Lung (tissue), 17 donors: ENCODE measurements at places on chromosomes 5 and 9. TPM values are rescaled to one million over a fixed set of nuclear protein-coding genes. Genes with fewer than 3 reads are reported as not detected.

PCDHB7 gene
- 2.8 TPM for total RNA-seq

SLC34A3 gene
- not detected for total RNA-seq

POU5F2 gene
- total RNA-seq = 8.6 TPM

SOX30 gene
- 0.43 TPM for total RNA-seq

RLN2 gene
- total RNA-seq = 0.49 TPM

PCDHB16 gene
- 3.6 TPM for total RNA-seq

LCP2 gene
- 39.1 TPM for total RNA-seq

DNA sequence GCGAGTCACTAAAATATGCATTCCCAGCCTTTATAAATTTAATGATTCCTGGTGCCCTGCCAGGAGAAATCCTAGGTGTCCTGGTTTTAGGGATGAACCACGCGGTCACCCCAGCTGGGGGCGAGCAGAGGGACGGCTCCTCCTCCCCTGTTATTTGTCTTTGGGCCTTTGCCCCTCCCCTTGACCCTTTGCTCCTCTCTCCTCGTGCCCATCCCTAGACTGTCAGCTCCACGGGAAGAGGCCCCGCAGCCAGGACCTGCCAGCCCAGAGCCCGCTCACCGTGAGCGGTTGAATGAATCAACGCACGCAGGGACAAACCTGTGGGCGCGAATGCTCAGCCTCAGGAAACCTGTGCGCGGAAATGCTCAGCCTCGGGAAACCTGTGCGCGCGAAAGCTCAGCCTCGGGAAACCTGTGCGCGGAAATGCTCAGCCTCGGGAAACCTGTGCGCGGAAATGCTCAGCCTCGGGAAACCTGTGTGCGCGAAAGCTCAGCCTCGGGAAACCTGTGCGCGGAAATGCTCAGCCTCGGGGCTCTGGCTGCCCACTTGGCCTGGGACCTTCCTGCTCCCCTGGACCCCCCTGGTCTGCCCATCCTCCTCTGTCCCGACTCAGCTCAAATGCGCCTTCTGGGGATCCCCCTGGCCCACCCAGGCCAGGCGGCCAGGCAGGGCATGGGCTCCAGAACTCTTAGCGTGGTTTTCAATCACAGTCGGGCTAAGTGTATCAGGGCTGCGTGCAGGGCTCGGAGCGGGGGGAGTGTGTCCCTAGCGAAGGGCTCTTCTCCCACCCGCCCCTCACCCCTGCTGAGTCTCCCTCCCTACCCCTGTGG lies 140.5 kb upstream of the COL5A1 start:
- no peak for DNase-seq
- no peak overlapping the region for H3K27ac ChIP-seq
- no peak overlapping the region for H3K4me3 ChIP-seq
- no peaks in the 10 kb centered on the region for H3K36me3 ChIP-seq
- H3K27me3 ChIP-seq = peaks cover 17% of the 10 kb centered on the region

GRCh38 chr5:91957666-91958065 lies 574.5 kb upstream of the ARRDC3 start:
- no peaks in the 10 kb centered on the region for H3K4me1 ChIP-seq
- no peak overlapping the region for H3K4me3 ChIP-seq
- DNase-seq = peak; percentile 22

DNA sequence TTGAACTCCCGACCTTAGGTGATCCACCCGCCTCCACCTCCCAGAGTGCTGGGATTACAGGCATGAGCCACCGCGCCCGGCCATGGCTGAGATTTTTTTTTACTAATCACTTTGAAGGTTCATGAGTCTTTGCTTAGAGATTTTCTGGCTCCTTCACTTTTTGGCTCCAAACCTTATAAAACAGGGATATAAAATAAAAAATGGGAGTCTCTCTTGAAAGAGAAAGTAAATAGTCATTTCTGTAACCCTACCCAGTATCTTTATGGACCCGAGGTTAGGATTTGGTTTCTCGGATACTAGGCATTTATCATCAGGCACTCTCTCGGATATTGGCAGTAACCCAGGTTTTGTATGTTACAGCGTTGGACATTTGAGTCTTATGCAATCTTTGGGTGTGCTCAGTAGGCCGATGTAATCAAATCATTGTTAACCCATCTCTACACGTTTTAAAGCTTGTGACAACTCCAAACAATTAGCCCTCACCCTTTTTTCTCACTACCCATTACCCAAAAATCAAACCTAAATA lies 25.3 kb downstream of the STXBP1 start:
- no peaks in the 10 kb centered on the region for H3K27me3 ChIP-seq
- no peaks in the 10 kb centered on the region for H3K36me3 ChIP-seq
- no peak overlapping the region for H3K4me3 ChIP-seq
- peaks cover 13% of the 10 kb centered on the region for H3K4me1 ChIP-seq

DNA sequence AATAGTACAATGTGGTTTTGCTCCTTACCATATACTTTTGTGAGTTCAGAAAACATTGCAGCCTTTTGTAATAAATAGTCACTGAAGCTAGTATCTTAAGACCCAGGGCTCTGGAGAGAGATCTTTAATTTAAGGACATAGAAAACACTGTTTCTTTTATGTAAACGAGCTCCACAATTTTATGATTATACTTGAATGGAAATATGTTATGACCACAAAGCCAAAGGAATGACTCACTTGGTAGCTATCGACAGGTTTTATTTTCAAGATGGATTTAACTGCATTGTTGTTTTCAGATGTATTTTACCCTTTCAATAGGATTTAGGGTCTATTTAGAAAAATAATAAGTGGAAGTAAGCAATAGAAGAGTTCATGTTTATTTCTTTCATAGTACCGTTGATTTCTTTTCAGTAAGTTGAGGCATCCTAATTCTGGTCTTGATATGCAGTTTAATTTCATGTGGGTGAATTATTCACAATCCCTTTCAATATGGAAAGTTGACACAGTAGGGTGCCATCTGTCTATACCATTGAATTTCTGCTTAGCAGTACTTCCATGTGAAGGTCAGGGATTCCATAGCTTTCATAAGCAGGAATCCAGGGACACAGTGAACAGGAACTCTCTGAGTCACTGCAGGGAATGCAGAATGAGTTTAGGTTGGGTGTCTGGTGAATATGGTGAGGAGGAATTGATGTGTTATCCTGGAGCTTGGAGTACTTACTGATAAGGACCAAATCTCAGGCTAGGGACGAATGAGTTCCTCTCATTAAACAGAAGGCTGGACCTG lies 157.6 kb downstream of the CD180 start:
- H3K36me3 ChIP-seq = peaks cover 4% of the 10 kb centered on the region
- H3K4me3 ChIP-seq = no peak overlapping the region
- DNase-seq = no peak
- H3K4me1 ChIP-seq = peaks cover 29% of the 10 kb centered on the region
- no peak overlapping the region for H3K27ac ChIP-seq

DNA sequence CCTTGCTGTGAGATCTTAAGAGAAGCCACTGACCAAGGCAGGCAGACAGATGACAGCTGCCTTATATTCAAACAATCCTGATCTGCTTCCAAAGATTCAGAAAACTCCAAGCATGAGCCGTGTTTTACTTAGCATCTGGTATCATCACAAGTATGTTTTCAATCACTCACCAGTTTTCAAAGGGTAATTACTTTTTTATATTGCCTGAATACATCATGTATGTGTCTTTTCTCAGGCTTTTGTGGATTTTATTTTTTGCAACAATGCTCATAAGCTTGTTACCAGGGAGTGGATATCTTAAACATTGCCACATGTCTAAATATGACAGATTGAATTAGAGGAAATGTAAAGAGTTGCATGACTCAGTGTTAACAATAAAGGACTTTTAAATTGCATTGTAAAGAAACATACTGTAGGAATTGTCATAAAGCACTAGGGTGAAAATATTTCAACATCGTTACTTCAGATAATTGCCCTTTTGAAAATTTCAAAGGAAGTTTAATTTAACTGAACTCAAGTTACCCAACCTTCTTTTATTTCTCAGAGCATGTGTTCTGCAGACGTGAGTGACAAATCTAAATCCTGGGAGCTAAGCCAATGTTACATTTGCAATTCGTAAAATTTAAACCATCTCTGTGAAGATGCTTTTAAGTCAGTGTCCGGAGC lies 326.1 kb downstream of the PLK2 start:
- H3K4me1 ChIP-seq = peaks cover 6% of the 10 kb centered on the region
- H3K27ac ChIP-seq = no peak overlapping the region
- no peak overlapping the region for H3K4me3 ChIP-seq
- no peaks in the 10 kb centered on the region for H3K27me3 ChIP-seq
- peak; percentile 95 for DNase-seq

- H3K4me3 ChIP-seq = no peak overlapping the region
- peaks cover 10% of the 10 kb centered on the region for H3K4me1 ChIP-seq
- DNase-seq = no peak
- no peak overlapping the region for H3K27ac ChIP-seq
- H3K27me3 ChIP-seq = no peaks in the 10 kb centered on the region
- H3K36me3 ChIP-seq = no peaks in the 10 kb centered on the region
Measured at GRCh38 chr5:169062690-169063089, 238.2 kb downstream of the SLIT3 start.

GRCh38 chr5:80249901-80250300 lies 5.9 kb downstream of the SERINC5 start:
- H3K4me3 ChIP-seq = no peak overlapping the region
- peaks cover 20% of the 10 kb centered on the region for H3K4me1 ChIP-seq
- H3K27me3 ChIP-seq = no peaks in the 10 kb centered on the region
- DNase-seq = peak; percentile 53
- no peak overlapping the region for H3K27ac ChIP-seq

GRCh38 chr5:35365758-35366157 lies 135.5 kb upstream of the PRLR start:
- H3K4me3 ChIP-seq = no peak overlapping the region
- H3K27me3 ChIP-seq = no peaks in the 10 kb centered on the region
- H3K27ac ChIP-seq = no peak overlapping the region
- no peak for DNase-seq

- no peaks in the 10 kb centered on the region for H3K36me3 ChIP-seq
- H3K4me3 ChIP-seq = no peak overlapping the region
- H3K4me1 ChIP-seq = peaks cover 17% of the 10 kb centered on the region
- DNase-seq = no peak
- H3K27ac ChIP-seq = no peak overlapping the region
Measured at GRCh38 chr5:72821776-72822175, 5.3 kb downstream of the TNPO1 start.

- H3K36me3 ChIP-seq = no peaks in the 10 kb centered on the region
- H3K27ac ChIP-seq = no peak overlapping the region
- no peaks in the 10 kb centered on the region for H3K4me1 ChIP-seq
Measured at GRCh38 chr5:45440466-45440865, 255.7 kb downstream of the HCN1 start.

DNA sequence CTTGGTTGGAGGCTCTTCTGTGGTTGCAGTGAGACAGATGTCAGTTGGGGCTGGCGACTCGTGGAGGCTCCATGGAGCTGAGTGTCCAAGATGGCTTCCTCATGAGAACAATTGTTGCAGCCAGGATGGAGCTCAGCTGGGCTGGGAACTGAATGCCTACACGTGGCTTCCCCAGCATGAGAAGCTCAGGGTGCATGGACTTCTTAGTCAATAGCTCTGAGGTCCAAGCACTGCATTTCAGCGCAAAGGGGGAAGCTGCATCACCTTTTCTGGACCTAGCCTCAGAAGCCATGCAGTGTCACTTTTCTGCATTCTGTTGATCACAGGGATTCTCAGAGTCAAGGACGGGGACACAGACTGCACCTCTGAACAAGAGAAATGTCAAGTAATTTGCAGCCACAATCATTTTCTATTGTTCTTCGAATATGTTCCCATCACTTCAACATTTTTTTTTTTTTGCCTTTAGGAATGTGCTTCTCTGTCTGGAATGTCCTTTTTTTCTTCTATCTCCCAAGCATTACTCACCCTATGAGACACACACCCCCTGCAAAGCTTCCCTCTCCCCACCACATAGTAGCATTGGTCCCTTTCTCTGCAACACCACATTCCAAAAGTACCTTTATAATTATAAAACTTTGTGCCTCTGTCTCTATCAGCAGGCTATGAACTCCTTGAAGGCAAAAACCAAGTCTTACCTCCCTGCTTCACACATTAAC lies 57.5 kb upstream of the STK32A start:
- no peak overlapping the region for H3K27ac ChIP-seq
- DNase-seq = no peak
- no peaks in the 10 kb centered on the region for H3K36me3 ChIP-seq
- no peak overlapping the region for H3K4me3 ChIP-seq

GRCh38 chr5:139391570-139392323 lies 2.0 kb upstream of the MZB1 start:
- no peaks in the 10 kb centered on the region for H3K27me3 ChIP-seq
- DNase-seq = no peak
- no peaks in the 10 kb centered on the region for H3K36me3 ChIP-seq

- H3K27me3 ChIP-seq = no peaks in the 10 kb centered on the region
- H3K4me3 ChIP-seq = no peak overlapping the region
- no peaks in the 10 kb centered on the region for H3K36me3 ChIP-seq
Measured at GRCh38 chr9:113436728-113437515, 26.4 kb downstream of the C9orf43 start.

DNA sequence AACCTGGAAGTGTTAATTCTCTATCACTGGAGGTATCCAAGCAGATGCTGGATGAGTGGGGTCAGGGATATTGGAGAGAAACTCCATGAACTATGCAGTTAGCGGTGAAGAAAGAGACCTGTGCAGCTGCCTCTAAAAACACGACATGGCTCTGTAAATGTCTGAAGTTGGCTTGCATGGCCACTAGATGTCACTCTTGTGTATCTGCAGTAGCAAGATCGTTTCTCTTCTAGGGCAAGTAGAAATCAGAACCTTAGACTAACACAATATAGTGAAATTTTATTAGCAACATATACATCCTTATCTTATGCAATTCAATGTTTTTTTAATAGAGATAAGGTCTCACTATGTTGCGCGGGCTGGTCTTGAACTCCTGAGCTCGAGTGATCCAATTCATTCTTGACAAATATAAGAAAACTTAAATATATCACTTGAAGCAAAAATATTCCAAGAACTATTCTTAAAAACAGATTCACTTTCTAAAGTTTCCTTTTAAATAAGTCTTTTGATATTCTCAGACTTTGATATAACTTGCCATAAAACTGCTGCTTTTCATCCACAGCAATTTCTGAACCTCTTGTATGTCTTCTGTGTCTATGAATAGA lies 2.9 kb downstream of the OR2S2 start:
- DNase-seq = peak; percentile 70
- no peaks in the 10 kb centered on the region for H3K4me1 ChIP-seq
- no peaks in the 10 kb centered on the region for H3K36me3 ChIP-seq
- no peak overlapping the region for H3K4me3 ChIP-seq

DNA sequence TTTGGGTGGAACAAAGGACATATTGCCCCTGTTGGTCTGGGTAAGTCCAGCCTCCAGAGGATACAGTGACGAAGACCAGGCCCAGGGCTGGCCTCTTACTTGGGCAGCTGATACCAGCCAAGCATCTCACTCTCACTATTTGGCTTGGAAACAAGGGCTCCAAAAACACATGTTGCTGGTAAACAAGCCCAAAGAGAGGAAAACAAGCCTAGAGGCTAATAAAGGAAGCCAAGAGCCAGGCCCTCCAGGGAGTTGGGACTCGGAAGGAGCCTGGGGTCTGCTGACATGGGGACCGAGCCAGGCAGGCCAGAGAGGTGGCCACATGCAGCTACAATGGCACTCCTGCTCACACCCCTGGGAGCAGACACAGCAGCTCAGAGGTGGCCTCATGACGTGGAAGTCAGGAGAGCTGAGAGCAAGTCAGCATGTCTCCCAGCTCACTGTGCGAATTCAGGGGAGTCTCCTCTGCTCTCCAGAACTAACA lies 5.7 kb downstream of the SPARC start:
- peaks cover 27% of the 10 kb centered on the region for H3K4me1 ChIP-seq
- H3K36me3 ChIP-seq = peaks cover 17% of the 10 kb centered on the region
- no peak for DNase-seq
- H3K27ac ChIP-seq = peak overlapping the region; percentile 36
